ENCODE measurements at places on chromosomes 6 and 20. TPM values are rescaled to one million over a fixed set of nuclear protein-coding genes. Genes with fewer than 3 reads are reported as not detected.

BPIFB1 gene
- not detected for total RNA-seq

DYNLT2 gene
- total RNA-seq = 1.2 TPM

RBM39 gene
- total RNA-seq = 173 TPM

LINC00237 gene
- total RNA-seq = not detected

GDAP1L1 gene
- total RNA-seq = 0.17 TPM

CASS4 gene
- 0.71 TPM for total RNA-seq

IMPG1 gene
- total RNA-seq = 0.29 TPM
